Midbrain (tissue), 1 donor: ENCODE measurements at places on chromosomes 2 and 18.

GRCh38 chr2:175107146-175107545, 60.9 kb downstream of the ATF2 start:
- DNase-seq: no peak

- no peak for DNase-seq
Measured at GRCh38 chr2:513981-514706, 163.1 kb downstream of the TMEM18 start.

GRCh38 chr2:241564596-241565410, 6.3 kb downstream of the BOK start:
- DNase-seq: no peak

- no peak for DNase-seq
Measured at GRCh38 chr2:238926761-238927611, 79.1 kb downstream of the TWIST2 start.

DNA sequence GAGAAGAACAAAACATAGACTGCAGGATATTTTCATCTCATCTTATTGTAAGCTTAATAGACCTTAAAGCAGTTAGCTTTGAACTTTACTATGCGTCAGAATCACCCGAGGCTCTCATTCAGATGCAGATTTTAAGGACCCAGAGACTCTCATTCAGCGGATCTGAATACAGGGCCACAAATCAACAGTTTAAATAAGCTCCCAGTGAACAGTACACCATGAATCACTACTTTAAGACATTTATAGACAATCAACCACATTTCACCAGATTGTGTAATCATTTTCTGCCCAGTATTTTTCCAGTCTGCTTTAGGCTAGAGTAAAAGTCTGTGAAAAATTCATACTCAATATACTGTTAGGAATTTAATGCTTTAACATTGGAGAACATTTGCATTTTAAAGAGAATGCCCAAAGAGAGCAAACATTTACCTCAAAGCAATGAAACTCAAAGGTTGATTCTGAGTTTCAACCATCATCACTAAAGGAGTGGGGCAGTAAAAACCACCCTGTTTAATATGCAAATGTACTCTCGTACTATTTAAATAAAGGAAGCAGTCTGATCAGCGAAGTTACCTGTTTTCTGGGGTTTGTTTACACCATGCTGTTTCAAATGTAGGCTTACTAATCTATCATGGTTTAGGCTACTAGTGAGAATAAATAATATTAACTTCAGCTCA, 11.0 kb upstream of the ALPK2 start:
- no peak for DNase-seq

DNA sequence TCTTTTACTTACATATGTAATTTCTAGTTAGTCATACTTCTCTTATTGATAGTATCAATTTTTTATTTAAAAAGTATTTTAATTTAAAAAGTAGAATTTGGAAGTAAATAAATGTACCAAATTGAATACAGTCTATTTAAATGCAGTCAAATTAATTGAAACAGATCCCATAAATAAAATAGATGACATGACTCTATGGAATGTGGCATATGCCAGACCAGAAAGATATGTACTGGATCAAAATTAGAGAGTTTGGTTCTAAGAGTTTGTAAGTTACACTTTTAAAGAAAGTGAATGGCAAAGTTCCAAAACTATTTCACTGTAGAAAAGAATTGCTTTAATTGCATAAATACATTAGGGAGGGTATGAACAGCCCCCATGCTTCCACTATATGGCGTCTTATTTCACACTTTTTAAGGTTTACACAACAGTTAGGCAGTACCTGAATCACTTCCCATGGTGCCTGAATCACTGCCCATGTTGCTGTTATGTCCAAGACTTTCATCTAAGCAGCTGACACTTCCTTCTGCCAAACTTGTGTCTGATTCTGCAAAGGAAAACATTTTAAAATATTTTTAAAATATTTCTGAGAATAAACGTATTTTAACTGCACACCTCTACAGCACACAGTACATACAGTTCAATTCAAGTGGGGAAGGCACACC, 25.2 kb downstream of the IFIH1 start:
- no peak for DNase-seq

DNA sequence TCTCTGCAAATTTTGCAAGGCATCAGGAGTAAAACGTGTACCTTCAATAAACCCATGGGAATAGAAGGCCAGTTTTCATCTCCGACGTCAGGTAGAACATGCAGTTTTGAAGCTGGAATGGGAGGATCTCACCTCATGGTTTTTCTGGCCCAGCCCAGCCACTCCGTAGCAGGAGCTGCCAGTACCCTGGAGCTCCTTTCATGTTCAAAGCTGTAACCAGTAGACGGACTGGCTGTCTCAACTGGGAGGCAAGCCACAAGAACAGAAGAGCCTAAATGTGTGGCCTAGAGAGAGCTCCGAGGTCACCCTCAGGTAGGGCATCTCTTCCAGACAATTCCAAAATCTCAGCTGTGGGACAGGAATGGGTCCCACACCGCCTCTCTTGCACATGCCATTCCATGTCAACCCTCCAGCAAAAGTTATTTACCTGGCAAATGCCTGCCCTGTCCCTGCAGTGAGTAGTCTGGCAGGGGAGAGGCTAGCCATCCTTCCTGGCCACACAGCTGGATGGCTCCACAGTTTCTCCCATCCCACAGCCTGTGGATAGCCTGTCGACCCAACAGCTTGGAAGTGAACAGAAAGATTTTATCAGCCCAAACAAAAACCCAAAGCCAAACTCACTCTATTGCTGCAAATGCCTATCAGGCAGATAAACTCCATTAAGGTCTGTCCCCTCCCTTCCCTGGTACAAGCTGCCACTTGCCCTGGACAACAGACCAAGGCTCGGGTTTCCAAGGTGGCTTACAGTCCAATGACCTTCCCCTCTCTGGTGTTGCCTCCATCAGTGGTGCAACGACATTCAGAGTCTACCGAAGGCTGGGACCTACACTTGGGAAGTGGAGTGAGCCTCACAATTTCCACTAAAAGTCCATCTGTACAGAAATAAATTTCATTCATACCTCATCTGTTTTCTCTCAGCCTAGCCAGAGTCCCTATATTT, 27.8 kb downstream of the CRACDL start:
- DNase-seq: no peak

GRCh38 chr2:164109006-164109405, 373.2 kb upstream of the FIGN start:
- no peak for DNase-seq

DNA sequence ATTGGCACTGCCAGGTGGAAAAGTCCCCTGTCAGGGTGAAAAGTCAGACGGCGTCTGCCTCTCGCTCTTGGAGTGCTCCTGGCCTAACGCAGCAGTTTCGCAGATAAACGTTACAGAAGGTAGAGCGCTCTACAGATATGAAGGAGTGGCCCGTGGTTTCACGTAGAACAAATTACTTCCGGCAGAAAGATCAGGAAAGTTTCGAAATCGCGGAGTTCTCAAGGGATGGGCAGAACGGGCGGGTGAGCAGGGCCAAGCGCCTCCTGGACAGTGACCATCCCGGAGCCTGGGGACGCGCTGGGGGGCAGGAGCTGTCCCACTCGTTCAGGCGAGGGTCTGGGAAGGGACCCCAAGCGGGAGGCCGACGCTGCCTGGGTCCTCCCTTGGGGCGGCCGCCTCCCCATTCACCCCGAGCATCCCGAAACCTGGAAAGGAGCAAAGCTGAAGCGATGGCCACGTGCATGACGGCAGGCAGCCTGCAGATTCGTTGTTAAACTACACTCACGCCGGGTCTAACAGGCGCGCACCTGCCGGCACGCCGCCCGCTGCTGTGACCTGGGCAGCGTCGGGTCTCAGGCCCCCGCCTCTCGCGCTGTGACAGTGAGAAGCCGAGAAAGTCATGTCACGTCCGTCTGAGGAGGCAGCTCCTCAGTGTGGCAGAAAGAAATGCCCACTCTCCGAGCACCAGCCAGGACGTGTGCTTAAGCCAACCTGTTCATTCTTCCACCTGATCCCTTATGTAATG, 122.9 kb upstream of the SALL3 start:
- DNase-seq: no peak

DNA sequence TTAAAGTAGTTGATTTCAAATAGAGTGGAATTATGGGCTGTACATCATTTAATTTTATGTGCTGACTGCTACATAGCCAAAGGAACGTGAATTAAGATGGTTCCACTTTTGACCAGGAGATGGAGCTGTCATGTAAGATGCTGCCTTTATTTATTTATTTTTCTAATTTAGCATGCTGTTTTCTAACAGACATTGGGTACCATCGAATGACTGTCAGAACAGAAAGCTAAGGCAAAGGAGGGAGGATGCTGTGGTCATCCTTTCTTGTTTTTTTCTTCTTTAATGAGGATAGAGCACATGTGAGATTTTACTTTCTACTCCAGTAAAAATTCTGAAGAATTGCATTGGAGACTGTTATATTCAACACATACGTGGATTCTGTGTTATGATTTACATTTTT, at the start of gene SCN2A:
Gene SCN2A (plus strand): TSS at position 185 of the 400 bp plus-strand sequence. CDS start 56,410 bp downstream, outside the sequence.
- DNase-seq: peak; percentile 64

DNA sequence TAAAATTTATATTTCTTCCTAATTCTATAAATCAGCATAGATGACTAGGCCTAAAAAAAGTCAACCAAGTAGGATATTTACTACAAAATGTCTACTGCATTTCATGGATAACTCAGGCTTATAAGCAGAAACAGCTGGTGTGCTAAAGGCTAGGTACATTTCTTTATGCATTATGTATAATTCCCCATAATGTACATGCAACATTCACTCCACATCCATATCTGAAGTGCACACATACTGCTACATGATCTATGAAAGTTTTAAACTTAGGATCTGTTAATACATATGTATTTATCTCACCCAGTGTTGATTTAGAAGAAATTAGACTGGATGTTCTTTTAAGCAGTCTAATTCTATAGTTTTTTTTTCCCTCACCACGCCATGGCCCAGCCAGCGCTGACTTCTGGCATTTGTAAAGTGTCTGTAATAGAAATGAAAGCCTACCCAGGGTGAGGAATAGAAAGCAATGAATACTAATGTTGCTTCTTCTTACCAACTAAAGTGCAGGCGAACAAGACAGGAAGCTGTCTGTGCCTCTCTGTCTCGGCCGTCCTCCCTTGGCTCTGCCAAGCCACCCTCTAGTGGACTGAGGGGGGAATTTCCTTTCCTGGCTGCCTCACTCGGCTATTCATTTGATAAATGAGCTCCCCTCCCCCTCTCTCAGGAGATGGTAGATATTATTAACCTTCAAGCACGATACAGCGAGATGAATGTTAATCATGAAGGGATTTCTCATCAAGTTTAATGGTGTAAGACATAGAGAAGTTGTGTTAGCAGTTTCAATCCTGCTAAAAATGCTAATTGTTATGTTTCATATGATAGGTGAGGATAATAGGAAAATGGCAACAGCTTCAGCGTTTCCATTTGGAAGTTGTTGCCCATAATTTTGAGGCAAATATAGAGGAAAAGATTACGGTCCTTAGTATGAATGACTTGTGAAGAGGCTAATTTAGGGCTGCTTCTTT, 384.5 kb downstream of the MTX2 start:
- DNase-seq: peak; percentile 71

- DNase-seq: no peak
Measured at GRCh38 chr2:234873103-234873827, 78.6 kb upstream of the SH3BP4 start.

DNA sequence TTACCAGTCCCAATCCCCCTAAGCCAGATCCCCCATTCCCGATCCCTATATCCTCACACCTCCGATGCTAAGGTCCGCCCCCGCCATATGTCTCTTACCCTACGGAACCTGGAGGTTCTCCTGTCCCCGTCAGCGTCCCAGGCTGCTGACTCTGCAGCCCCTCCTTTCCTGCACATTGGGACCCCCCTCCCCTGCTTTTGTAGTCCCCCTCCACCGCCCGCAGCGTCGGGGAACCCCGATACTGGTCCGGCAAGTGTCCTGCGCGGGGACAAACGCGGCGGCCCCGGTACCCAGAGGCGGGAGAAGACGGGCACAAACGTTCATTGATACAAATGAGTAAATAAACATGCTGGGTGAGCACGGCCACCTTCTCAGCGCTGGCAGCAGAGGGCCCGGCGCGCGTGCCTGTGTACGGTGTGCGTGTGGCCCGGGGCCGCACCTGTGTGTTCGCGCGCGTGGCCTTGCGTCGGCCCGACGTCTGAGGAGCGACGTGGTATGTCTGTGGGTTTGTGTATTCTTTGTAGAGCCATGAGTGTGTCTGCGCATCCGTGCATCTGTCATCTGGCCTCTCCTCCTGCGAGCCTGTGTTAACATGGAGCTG, 2.0 kb upstream of the CYP26B1 start:
- peak; percentile 34 for DNase-seq

- no peak for DNase-seq
Measured at GRCh38 chr18:6610466-6610865, 119.0 kb upstream of the ARHGAP28 start.

- DNase-seq: no peak
Measured at GRCh38 chr2:218031771-218032257, 29.0 kb upstream of the TNS1 start.

GRCh38 chr18:71209944-71210343, 921.1 kb downstream of the SOCS6 start:
- no peak for DNase-seq

DNA sequence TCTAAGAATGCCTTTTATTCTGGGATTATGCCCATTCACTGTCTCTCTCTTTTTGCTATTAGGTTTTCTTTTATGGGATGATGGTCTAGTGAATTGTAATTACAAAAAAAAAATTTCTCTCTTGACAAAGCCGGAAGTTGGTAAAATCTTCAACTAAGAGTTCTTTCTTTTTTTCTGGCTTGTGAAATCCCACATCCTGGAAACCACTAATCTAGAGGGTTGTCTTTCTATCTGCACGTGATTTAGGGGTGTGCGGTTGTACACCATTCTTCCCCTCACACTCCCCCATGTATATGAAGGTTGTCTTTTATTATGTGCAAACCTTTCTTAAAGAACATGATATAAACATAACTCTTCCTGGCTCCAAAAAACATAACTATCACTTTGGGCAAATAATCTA, 52.0 kb downstream of the GATA6 start:
- no peak for DNase-seq

DNA sequence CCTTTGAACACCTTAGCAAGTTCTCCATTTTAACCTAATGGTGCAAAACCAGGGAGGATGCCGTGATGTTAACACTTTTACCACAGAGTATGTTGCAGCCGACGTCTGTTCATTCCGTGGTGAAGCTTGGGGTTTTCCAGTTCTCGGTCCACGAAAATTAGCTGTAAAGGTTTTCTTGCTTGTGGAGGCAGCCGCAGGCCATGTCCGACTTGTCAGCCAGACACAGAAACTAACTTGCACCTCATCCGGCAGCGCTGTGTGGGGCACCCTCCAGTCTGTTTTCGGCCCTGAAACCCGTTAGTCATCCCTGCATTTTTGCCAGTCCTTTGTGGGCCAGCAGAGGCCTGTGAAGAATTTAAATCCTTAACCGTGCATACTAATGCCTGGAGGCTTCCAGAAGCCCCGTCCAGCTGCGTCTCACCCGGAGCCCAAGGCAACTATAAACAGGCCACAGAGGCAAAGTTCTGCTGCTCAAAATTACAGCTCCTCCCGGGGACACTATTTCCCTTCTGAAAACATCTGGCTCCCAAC, 70.6 kb downstream of the SH3YL1 start:
- DNase-seq: no peak
